MG63 (cell line): ENCODE measurements at places on chromosomes 2 and 18. TPM values are rescaled to one million over a fixed set of nuclear protein-coding genes. Genes with fewer than 3 reads are reported as not detected.
A peak's percentile ranks its signal among the peaks of the same experiment; 100 is the strongest.

- peak; percentile 71 for DNase-seq
These were observed 15.2 kb downstream of the OTOF start for GRCh38 chr2:26462511-26463243.

DNA sequence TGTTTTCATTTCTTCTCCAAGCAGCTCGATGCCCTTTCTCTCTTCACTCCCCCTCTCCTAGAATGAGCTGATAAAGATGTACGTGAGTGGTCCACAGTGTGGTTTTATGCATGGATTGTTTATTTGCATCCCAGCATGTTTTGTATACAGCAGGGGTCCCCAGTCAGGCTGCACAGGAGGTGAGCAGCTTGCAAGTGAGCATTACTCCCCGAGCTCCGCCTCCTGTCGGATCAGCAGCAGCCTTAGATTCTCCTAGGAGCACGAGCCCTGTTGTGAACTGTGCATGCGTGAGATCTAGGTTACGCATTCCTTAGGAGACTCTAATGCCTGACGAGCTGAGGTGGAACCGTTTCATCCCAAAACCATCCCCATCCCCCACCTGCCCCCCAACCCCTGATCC, 262.6 kb downstream of the AGAP1 start:
- no peak for DNase-seq

DNA sequence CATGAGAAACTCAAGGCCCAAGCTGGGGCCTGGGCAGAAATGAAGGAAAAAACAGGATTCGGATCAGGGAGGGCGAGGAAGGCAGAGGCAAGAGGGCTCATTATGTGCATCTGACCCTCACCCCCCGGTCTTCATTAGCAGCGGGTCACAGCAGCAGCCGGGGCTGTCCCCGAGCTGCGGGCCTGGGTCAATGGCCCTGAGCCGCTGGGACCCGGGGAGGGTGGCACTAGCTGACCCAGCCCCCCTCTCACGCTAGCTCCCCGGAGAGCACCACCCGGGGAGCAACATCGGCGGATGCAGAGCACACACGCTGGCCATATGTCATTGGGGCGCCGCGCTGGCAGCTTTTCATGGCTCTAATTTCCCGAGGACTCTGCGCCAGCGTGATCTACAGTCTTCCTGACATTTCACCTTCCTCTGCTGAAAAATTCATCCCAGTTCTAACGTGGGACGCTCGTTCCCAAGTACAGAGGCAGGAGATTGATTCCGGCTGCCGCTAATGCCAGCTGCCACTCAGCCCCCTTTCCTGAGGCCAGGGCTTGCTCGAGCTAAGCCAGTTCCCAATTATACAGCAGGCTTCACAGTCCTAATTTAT, 63.7 kb downstream of the EIPR1 start:
- DNase-seq: no peak

- no peak for DNase-seq
These were observed 34.0 kb downstream of the METTL4 start for GRCh38 chr18:2537296-2537695.

DNA sequence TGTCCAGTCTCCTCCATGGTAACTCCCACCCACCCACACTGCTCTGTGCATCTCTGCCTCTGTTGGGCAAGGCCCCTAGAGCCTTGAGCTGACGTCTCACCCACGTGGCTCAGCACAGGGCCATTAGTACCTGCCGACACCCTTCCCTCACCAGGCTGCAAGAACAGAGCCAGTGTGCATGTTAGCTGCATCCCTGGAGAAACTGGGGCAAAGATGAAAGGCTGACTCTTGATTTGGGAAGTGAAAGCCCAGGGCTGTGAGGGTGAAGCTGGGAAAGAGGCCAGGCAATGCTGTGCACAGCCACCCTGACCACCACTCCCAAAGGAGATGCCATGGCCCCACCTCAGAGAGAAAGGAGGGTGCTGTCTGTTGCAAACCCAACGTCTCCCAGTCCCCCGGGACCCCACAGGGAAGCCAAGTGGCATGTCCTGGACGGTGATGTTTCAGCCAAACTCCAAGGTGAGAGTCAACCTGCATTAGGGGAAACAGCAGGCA, 20.0 kb upstream of the HPCAL1 start:
- DNase-seq: no peak

GRCh38 chr2:64699712-64700111, 46.0 kb upstream of the SERTAD2 start:
- no peak for DNase-seq

DNA sequence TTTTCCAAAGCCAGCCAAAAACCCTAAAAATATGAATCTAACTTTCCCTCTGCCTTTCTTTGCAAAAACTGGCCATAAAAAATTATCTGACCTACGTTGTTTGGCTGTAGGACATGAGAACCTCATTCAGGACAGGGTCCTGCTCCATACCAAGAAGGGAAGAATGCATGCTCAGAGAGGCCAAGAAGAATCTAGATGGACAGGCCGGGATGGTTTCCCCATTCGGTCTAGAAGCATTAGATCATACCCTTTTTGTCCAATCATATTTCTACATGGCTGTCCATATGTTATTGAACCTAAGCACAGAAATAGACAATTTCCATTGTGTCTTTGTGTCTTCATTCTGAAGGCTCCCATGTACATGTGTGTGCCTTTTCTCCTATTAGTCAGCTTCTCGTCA, 2120.4 kb upstream of the PIK3C3 start:
- DNase-seq: no peak

DNA sequence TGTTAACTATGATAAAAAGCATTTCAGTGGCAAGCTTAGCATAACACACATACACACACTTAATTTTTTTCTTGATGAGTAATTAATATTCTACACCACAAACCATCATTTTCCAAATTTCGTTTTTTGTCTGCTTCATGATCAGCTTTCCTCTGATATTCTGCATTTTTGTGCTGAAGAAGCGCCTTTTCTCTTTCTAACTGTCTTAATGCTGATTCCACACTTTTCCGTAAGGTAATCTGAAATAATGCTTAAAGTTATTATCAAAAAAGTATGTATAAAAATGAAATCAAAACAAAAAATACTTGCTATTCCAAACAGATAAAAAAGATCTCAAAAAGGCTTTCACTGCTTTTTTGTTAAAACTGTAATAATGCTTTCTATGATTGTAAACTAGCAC, 60.1 kb downstream of the SLC66A3 start:
- no peak for DNase-seq

DNA sequence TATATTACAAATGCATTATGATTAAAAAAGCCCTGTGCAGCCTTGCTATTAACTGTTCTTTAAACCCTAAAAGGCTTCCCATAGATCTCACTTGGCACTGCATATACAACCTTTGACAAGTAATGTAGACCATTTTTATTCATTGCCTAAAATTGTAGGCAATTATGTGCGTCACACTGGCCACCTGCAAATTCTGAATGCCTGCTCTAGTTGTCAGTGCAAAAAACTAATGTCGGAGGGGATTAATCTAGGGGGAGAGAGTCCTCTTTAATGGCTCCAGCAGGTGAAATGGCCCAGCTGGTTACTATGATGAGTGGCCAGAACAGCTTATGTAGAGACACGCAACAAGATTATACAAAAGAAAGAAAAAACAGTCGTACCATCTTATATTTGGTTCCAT, 123.2 kb downstream of the OLA1 start:
- DNase-seq: no peak

DNA sequence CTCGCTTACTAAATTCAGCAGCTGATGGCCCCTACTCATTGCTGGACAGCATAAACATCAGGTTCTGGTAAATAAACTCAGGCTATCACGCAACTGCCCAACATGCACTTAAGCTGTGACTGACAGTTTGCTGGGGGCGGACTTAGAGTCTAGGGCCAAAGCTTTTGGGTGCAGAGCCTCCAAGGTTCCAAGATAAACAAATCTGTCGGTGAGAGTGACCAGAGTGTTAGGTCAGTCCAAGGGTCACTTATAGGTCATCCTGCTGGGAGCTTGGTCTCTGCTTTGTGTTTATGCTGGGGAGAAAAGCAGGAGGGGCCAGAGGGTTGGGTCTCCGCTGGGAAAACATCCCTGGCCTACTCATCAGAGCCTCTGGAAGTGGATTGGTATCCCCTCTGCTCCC, 188.6 kb upstream of the GATA6 start:
- peak; percentile 57 for DNase-seq

DNA sequence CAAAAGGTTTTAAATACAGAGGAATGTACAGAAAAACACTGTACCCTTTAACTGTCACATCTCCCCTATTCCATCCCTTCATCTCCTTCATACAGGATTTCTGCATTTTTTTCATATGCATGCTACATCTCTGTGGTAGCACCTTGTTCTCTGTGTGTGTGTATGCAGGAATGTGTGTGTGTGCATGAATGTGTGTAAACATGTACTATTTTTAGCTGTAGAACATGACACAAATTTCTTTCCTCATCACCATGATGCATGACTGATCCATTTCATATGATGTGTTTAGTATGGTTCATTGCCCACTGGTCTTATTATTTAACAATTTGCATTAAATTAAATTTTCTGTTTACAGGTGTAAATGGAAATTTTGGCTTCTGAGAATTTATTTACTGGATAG, 21.5 kb upstream of the ZEB2 start:
- no peak for DNase-seq

DNA sequence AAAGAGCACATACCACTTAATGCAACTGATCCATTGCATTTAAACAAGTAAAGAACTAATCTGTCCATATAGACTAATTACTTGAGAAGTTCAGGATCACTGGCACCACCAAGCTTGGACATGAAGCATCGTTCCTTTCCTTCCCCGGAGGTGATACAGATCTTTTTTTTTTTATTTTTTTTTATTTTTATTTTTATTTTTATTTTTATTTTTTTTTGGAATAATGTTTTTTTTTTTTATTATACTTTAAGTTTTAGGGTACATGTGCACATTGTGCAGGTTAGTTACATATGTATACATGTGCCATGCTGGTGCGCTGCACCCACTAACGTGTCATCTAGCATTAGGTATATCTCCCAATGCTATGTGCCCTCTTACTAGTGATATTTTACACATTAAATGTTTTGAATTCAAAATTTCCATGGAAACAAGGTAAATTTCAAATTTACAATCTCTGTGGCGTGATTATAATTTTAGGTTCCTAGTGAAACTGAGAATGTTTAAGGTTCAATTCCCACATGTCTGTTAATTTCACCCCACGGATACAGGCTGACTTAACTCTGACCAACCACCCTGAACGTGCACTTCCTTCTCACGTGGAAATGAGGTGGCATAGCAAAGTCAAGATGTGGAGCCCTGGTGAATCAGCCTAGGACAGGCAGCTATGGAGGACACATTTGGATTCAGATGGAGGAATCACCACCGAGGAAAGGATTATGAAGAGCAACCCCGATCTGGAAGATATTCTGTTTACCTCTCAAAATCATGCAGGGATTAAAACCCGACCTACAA, 101.6 kb upstream of the THOC1 start:
- DNase-seq: no peak

GRCh38 chr2:223043164-223043941, 8.6 kb upstream of the KCNE4 start:
- no peak for DNase-seq

ANKRD30B gene
- total RNA-seq: 0.13 and 0.67 TPM in 2 replicates

CD28 gene
- total RNA-seq: 0.10 TPM in 1 of 2 replicates, not detected in the other

PAX3 gene
- total RNA-seq: 9.4 and 15.2 TPM in 2 replicates

STPG4 gene
- not detected in 2 replicates for total RNA-seq

CHST9 gene
- total RNA-seq: 1.8 TPM in 1 of 2 replicates, not detected in the other

ABCA12 gene
- total RNA-seq: not detected in 2 replicates
